ENCODE measurements at places on chromosomes 7 and 10.

DNA sequence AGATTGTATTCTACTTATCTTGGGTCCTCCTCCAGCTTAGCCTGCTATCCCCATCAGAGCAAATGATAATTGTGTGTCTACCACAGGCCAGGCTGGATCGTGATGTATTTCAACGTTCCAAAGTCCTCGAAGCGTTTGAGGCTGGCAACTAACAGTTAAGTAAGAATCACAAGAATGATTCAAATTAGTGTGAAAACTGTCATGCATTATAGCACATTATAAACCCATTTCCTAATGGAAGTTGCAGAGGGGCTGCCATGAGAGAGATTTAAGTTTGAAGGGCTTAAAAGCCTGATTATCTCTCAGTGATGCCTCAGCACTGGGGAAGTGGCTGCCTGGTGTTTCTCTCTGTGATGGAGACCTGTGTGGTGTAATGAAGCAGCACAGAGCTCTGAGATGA is 119.1 kb downstream of the FRMD4A start:
- DNase-seq: no peak

GRCh38 chr7:15503603-15504290 is 58.1 kb downstream of the AGMO start:
- no peak for DNase-seq

- no peak for DNase-seq
These were observed 18.8 kb downstream of the MYO3A start for GRCh38 chr10:25952857-25953256.

DNA sequence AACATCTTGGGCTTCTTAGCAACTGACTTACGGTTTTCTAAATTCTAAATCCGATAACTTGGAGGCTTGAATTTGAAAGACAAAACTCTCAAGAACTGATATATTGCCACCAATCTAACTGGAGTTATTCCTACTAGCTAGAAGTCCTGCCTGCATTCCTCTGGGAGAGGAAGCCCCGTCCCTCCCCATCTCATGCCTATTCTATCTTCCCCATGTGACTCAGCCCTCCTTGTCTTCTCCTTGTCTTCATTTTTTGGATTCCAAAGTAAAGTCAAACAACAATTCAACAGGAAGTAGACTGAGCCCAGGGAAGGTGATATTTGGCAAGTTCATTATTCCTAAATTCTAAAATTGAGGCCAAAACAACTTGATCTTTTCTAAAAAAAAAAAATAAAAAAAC is 587.7 kb downstream of the KCNMA1 start:
- DNase-seq: no peak

GRCh38 chr10:35722226-35722625 is 80.1 kb upstream of the FZD8 start:
- no peak for DNase-seq

- DNase-seq: no peak
These were observed 1174.3 kb downstream of the XPNPEP1 start for GRCh38 chr10:108749042-108749441.

GRCh38 chr10:74150204-74150989 is at the start of gene AP3M1:
Gene AP3M1, minus strand, starts transcription at chr10:74150828. Its CDS starts 12,449 bp downstream, at chr10:74138379.
- DNase-seq: no peak

DNA sequence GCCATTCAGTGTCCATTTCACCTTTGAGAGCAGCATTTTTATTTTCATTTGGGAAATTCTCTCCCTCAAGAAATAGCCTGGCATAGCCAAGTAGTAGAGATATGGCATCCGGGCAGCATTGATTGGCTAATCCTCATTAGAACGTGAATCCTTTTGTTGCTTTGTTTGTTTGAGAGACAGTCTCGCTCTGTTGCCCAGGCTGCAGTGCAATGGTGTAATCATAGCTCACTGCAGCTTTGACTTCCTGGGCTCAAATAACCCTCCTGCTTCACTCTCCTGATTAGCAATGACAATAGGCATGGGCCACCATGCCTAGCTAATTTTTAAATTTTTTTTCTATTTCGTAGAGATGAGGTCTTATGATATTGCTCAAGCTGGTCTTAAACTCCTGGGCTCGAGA is 1174.9 kb upstream of the AUTS2 start:
- no peak for DNase-seq

DNA sequence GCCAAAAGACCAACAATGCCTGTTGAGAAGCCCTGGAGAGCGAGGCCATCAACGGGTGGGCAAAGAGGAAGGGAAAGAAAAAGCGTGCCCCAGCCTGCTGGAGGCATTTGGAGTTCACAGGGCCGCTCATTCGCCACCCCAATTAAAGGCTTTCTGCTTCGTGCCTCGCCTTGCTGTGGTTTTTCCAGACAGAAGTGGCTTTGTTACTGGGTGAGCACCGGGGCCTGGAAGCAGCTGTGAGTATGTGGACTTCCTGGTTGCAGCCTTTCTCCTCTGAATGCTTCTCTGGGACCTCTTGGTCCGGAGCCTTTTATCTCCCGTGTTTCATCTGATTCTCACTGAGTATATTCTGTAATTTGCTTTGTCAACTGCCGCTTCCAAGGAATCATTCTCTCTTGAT is 118.1 kb upstream of the EGR2 start:
- no peak for DNase-seq

GRCh38 chr7:148110097-148110868 is 480.3 kb upstream of the C7orf33 start:
- DNase-seq: no peak

DNA sequence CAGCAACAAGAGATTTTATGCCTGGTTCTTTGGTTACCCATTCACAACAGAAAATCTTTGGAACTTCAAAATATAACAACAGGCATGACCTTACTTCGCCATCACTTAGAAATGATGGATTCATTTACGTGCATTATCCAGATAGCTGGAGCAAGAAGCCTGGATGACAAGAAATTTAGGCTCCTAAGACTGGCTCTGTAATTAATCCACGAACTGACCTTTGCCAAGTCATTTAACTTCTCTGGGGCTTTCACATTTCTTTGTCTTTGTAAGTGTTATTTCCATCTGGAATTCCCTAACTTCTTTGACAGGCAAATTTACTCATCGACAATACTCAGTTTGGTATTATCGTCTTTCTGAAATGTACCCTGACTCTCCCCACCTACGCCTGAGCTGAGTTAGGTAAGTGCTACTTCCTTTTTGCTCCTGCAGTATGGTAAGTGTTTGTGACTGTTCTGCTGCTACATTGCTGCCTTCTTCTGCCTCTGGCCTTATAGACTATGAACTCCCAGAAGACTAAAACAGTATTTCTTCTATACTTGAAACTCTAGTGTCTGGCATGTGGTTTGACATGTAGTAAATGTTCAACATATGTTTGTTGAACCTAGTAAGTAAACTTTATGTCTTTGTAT is 5.5 kb upstream of the MDFIC start:
- no peak for DNase-seq

DNA sequence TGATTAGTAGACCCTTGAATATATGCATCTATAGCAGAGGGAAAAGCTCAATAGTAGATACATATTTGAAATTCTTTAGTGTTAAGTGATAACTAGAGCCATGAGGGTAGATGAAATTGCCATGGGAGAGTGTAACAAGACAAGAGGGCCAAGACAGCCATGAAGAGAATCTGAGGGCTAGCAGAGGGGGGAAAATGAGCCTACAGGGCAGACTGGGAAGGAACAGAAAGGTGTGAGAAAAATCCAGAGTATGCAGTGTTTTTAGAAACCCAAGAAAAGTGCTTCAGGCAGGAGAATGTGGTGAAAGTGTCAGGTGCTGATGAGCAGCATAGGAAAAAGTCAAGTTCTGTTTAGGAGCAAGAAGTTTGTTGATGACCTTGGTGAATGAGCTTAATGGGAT is 63.0 kb downstream of the MAPK8 start:
- no peak for DNase-seq

DNA sequence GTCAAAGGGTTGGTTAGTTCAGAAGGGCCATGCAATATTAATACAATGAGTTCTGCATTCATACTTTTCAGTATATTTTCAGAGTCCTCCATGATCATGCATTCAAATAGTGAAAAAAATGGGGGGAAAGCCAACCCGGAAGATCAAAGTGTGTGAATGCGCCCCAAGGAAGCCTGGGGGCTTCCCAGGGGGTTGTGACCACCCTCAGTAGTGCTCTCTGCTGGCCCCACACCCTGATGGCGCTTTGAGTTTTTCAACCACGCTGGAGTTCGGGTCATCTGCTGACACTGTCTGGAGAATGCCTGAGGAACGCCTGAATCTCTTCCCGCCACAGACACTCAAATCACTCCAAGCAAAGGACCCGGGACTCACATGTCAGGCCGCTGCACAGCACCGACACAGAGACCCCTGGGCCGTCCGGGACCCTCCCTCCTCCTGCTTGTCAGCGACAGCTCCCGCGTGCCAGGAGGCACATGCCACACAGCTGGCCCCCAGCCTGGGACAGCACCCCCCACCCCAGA is 1.0 kb downstream of the TNS3 start:
- DNase-seq: no peak

DNA sequence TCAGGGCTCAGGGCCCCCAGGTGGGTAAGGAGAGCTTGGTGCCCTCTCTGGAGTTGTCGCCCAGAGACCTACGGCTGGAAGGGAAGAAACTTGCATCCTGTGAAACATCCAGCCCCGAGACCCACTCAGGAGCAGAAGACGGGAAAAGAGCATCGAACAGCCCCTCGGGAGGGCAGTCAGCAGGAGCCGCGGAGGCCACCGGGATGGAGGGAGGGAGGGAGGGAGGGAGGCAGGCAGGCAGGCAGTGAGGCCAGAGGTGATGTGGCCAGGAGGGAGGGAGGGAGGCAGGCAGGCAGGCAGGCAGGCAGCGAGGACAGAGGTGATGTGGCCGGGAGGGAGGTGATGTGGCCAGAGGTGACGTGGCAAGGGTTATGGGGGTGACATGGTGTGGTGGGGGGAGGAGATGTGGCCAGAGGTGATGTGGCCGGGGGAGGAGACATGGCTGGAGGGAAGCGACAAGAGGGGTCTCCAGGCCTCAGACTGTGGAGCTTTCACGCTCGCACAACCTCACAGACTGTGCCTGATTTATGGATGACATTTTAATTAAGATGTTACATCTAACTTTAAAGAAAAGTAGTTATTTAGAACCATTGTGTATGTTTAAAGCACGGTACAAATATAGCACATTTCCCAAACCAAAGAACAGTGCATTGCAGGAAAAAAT is 141.1 kb downstream of the DIP2C start:
- no peak for DNase-seq

DNA sequence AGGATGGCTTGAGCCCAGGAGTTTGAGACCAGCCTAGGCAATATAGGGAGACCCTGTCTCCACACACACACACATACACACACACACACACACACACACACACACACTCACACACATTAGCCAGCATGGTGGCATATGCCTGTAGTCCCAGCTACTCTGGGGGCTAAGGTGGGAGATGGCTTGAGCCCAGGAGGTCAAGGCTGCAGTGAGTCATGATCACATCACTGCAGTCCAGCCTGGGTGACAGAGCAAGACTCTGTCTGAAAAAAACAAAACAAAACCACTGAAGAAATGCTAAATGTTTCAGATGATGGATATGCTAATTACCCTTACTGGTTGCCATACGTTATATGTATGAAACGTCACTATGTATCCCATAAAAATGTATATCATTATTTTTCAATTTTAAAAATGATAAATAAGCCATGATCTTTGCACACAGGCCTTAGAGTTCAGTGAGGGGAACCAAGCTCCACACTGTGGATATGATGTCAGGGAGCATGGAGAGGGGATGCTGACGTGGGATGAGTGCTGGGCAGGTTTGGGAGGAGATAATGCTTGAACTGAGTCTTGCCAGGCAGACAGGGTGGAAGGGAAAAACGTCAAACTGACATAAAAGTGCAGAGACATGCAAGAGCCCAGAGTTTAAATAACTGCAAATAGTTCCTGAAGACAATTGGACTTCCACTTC is 45.9 kb upstream of the ARHGAP12 start:
- DNase-seq: no peak

DNA sequence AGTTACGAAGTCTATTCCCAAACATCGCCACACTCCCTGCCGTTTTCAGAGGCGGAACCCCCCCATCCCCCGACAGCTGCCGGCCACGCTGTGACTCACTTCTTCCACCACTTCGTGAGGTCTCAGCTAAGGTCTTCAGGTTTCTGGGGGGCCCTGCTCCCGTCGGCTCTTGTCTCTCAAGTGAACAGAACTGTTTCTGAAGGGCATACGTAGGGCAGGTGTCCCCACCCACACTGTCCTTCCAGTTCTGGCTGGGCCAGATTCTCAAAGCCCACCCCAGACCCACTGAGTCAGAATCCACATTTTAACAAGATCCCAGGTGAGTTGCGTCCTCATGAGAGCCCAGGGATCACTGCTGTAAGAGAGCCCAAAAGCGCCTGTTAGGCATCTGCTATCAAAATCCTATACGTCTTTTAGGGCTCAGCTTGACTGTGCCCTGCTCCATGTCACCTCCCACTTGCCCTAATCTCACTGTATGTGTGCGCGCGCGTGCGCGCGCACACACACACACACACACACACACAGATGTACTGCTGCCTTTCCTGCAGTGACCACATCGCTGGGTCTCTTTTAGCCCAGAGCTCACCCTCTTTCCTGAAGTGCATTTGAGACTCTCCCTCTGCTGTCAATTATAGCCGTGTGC is 78.8 kb downstream of the PROSER2 start:
- no peak for DNase-seq

DNA sequence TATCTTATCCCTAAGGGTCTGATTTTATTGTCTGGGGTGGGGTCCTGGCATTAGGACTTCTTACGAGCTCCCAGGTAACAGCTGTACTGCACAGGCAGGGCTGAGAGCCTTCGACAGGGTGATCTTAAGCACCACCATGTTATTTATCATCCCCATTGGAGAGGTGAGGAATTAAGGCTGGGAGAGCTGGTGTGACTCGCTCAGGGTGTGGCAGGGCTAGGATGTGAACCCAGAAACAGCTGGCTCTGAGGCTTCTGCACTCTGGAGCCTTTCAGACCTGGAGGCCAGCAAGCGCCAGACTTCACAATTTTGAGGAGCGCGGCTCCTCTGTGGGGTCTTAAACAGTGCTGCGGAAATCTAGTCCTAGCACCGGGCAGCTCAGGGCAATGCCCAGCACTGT is 27.4 kb upstream of the NDST2 start:
- DNase-seq: no peak

DNA sequence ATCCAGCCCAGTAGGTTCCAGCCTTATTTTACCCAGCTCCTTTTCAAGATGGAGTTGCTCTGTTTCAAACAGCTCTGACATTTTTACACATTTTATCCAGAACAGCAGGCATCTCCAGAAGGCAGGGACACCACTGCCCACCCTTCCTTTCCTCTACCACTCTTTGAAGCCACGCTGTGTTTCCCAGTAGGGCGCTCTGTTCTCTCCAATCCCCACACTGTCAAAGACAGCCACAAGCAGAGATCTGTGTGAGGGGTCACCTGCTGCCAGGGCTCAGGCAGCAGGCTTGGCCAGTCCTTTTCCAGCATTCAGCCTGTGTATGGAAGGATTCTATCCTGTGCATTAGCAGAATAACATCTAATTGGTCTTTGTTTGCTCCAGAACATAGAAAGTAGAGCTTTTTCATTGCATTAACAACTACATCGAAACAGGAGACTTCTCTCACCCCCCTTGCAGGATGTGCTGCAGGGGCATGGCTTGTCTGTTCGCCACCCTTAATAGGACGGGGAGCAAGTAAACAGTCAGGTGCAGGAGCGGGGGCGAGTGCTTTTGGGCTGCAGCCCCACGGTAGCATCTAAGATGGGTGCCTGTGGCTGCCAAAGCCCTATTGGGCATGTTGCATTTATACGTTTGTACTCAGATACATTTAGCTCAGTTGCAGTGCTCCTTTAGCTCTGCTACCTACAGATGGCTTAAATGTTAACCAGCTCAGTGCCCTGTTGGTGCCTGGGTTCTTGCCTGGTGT is 326.1 kb downstream of the GALNT17 start:
- no peak for DNase-seq

All from NCI-H446 treated with DMSO at 0.1 percent for 48 hours (cell line).